ENCODE measurements at places on chromosomes 5 and 9. TPM values are rescaled to one million over a fixed set of nuclear protein-coding genes. Genes with fewer than 3 reads are reported as not detected.

The TMEFF1 gene
- 1.5 TPM for total RNA-seq

The HTR1A gene
- total RNA-seq = not detected

The MEF2C gene
- total RNA-seq = 94.1 TPM

The SLC2A6 gene
- 4.0 TPM for total RNA-seq

The TPPP gene
- 9.8 TPM for total RNA-seq

The CATSPER3 gene
- total RNA-seq = not detected

The CETN3 gene
- total RNA-seq = 18.0 TPM

- no peak for DNase-seq
Observed at GRCh38 chr9:4725706-4726442, 15.1 kb downstream of the AK3 start.

DNA sequence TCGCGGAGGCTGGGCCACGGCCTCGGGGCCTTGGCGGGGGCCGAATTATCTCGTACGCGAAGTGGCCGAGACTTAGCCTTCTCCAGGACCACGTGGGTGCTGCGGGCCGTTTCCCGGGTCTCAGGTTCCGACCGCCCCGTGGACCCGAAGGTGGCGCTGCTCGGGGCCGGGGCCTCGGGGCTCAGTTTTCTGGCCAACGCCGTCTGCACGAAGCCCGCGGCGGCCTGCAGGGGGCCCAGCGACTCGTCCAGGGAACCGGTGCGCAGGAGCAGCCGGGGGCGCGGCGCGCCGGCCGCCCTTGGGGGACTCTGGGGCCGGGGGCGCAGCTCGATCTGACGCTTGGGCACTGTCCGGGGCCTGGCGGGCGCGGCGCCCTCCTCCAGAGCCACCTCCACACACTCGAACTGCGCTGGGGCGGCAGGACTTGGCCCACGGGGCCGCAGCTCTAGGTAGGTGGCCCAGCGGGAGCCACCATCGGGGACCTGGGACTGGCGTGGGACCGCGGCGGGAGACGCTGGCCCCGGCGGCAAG lies 716 bp downstream of the PROB1 start:
- DNase-seq = no peak

DNA sequence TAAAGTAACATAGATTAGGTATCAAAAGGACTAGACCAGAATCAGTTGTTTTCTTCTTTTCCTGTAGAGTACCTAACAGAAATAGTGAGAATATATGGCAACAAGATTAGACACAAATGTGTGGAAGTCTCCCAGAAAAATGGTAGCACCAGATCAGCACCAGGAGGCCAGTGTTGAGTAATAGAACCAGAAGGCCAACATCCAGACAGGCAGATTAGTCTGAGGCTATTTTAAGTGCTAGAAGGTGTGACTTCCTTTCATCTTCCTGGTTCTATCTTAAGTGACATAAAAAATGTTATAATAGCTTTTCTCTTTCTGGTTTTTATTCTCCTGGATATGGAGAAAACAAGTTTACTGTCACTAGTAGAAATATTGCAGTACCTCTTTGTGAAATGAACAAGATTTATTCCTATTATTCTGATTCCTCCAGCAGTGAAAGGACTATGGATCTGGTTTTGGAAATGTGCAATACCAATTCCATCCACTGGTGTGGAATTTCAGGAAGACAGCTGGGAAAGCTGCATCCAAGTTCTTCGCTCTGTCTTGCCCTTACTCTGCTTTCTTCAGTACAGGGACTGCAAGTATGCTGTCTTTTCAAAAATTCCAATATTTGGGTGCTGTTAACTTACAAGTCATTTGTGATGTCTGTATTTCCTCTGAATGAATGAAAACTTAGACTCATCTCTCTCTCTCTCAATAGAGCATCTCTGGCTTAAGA lies 39.1 kb downstream of the SHLD3 start:
- no peak for DNase-seq

DNA sequence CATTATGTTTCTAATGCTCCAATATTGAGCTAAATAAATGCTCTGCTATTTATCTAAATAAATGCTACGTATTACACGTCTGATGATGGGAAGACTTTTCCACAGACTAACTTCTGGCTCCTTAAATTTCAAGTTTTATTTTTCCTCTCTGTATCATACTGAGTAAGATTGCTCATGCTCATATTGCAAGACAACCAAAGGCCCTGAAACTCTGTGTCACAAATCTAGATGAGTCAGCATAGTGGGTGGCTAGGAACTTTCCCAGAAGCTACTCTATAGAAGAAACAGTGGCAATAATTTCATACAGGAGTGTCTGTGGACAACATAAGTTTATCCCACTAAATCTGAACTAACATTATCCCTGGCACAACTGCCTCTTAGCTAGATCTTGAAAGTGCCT lies 53.0 kb upstream of the RFX3 start:
- DNase-seq = no peak

- no peak for DNase-seq
Observed at GRCh38 chr5:56245481-56245880, 12.4 kb upstream of the ANKRD55 start.

DNA sequence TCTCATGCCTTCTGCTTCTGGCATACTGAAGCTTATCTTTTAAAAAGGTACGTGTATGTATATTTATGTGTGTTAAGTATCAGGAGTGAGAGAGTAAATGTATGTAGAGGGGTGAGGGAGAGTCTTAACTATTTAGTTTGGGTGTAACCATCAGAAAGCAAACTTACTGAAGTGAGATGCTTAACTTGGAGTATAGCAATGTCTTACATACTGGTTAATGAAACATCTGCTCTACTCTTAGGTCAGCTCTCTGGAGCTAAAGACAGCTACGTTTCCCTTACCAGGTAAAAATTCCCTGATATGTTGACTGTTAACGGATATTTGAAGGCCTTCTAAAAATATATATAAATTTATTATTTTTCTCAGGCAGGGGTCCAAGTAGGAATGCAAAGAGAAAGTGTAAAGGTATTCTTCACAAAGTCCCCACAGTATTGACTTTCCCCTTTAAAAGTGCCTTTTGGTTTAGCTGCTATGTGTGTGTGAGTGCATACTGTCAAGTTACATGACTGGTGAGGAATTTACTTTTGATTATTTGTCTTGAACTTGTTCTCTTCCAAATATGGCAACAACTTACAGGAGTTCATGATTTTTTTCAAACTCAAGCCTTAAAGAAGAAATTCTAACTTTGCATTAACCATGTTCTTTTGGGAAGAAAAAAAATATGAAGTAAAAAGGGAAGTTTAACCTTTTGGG lies 12.3 kb upstream of the C5orf24 start:
- no peak for DNase-seq

DNA sequence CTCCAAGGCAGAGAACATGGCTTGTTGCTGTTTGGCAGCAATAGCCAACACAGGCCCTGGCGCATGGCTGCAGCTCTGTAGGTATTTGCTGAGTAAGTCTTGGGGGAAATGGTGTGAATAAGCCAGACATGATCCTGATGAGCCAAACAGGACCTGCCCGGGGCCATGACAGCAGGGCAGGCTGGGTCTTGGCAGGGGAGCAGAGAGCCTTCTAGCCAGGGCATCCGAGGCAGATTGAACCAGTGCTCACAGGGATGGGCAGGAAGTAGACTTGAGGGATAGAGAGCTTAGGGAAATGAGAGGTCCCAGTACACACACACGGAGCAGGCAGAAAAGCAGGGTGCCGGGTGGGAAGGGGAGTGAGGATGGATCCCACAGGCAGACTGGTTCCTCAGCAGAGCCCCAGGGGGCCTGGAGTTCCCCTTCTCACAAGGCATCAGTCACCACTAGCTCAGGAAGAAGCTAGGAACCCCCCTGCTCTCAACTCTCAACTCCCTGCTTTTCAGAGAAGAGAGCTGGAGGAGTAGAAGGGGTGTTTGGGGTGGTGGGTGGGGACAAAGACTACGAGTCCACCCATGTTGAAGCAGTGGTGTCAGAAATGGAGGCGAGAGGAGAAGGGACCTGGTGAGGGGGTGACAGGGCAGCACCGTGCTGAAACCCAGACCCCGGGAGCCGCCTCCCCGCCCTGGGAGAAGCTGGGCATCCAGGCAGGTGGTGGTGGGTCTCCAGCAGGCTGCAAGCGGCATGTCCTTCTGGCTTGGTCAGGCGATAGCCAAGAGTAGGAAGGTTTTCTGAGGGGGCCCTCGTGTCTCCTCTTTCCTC lies 111.1 kb downstream of the RGS3 start:
- DNase-seq = peak; percentile 66

GRCh38 chr5:89034588-89034987 lies 151.6 kb upstream of the MEF2C start:
- DNase-seq = no peak

DNA sequence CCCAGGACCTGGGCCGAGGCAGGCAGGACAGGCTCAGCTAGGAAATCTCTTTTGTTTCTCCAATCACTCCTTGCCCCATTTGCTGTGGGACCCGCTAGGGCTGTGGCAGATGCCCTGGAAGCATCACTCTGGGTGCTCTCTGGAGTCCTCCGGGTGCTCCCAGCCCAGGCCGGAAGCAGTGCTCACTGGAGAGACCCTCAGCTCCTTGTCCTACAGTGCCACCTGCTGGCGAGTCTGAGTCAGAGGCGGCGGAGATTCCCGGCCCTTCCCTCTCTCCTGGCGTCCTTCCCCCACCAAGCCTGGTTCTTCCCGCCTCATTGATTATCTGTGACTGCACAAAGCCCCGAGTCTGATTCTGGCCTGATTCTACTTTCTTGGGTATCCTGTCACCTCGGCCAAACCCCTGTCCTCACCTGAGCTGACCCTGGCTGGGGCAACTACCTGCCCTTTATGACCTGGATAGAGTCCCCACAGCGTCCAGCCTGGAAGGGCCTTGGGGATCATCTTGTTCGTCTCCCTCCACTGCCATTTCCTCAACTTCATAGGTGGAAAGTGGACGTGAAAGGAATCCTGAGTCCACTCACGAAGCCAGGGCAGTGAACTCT lies 7.3 kb upstream of the BARHL1 start:
- DNase-seq = peak; percentile 93
